ENCODE measurements at places on chromosomes 11 and 22.

GRCh38 chr11:9561279-9561982 lies 12.0 kb upstream of the WEE1 start:
- no peak for DNase-seq

DNA sequence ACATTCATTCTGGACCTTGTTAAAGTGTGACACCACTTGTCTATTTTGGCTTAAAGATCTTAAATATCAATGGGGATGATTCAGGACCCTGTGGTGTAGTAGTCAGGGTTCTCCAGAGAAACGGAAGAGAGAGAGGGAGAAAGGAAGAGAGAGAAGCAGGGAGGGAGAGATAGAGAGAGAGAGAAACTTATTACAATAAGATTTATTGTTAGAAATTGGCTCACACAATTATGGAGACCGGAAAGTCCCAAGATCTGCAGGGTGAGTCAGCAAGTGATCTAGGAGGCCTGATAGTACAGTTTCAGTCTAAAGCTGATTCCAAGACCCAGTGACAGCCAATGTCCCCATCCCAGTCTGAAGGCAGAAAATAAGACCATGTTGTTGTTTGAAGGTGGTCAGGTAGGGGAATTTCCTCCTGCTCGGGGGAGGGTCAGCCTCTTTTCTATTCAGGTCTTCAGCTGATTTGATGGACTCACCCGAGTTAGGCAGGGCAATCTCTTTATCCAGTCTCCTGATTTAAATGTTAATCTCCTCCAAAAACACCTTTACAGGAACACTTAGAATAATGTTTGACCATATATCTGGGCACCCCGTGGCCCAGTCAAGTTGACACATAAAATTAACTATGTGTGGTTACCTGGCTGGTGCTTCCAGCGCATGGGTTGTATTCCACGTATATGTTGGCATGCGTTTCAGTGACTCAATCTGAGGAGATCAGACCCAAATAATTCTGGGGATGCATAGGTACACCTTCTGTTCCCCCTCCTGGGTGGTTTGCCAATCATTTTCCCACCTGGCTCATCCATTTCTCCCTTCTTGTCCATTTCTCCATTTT lies 1350.5 kb downstream of the TBC1D22A start:
- peak; percentile 52 for DNase-seq

- no peak for DNase-seq
Observed at GRCh38 chr22:20259327-20259688, 8.8 kb downstream of the RTN4R start.

DNA sequence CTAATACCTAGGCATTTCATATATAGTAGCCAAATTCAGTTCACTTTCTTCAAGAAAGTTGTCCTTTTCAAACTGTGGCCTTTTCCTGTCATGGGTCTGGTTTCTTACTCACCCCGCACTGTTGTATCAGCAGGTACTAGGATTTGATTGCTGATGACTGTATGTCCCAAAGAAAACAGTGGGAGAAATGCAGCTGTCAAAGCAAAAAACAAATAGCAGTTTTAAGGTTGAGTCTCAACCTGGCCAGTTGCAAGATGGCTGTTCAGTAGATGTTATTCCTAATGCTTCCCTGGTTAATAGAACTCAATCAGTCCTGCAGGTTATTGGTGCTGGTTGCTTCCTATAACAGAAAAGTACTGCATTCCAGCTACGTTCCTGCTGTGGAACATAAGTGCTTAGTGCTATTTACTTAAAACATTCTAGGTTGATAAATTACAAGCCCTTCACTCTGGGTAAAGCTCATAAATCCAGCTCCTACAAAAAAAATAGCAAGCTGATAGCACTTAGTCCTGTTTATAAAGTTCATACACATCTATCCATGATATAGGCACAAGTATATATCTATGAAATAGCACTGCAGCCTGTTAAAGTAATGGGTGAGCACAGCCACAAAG lies 26.6 kb downstream of the NF2 start:
- DNase-seq: no peak

- DNase-seq: peak; percentile 12
Observed at GRCh38 chr11:130671801-130672700, 223.6 kb downstream of the ADAMTS15 start.

All from Caki2 (cell line).